ENCODE measurements at places on chromosomes 12 and 14.

DNA sequence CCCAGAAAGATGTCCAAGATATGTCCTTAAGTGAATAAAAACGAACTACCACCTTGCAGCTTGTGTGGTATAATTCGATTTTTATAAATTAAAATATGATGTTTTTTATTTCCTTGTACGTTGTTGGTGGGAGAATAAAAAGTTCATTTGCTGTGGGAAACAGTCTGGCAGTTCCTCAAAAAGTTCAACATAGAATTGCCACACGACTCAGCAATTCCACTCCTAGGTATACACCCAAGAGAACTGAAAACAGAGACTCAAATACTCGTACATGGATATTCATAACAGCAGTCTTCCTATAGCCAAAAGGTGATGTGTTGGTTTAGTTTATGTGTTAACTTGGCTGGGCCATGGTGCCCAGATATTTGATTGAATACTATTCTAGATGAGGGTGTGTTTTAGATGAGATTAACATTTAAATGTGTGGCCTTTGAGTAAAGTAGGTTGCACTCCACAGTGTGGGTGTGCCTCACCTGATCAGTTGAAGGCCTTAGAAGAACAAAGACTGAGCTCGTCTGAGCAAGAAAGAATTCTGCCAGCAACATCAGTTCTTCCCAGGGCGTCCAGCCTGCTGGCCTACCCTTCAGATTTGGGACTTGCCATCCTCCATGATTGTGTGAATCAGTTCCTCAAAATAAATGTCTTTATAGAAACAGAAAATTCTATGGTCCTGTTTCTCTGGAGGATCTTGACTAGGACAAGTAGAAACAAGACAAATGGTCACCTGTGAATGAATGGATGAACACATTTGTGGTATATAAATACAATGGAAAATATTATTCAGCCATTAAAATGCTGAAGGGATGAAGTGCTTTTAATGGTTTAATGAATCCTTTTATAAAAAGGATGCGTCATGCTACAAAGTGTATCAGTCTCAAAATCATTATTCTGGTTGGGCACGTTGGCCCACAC is 5.1 kb upstream of the DENR start:
- no peak for DNase-seq

- DNase-seq = peak; percentile 2
These were observed 465.4 kb upstream of the MDGA2 start for GRCh38 chr14:48140804-48141203.

DNA sequence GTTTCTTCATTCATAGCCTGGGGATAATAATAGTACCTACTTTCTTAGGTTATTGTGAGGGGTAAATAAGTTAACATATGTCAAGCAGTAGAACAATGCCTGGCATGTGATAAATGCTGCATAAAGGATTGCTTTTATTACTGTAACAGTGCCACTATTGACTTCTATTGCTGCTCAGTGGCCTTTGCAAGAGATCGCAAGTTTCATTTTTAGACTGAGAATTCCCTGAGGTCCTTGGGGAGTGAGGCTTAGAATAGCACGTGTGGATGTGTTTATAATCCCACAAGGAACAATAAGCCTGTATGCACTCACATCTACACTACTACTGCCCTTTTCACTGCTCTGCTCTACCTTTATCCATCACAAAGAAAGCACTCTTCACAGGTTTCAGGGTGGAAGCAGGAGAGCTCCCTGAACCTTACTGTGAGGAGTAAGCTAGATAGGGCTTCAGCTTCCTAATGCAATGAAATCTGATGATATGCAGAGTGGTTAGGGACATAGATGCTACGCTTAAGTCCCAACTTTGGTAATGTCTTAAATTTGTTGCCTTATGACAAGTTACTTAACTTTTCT is 302.6 kb downstream of the SNAPC1 start:
- no peak for DNase-seq

DNA sequence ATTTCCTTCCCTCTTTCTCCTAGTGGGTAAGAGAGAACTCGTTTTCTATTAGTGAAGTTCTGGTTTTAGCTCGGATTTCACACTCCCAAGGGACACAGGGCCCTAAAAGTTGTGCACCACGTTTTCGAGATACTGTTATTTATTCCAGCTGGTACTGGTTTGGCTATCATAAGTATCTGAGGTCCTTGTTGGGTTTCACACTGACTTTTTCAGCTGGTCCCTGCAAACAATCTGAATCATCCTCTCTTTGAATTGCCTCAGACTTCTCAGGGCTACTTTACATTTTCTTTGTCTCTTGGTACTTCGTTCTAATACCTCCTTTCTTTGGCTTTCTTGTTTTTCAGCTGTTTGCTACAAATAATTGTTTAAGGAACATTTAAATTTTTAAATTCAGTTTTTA is 75.7 kb downstream of the SCN8A start:
- DNase-seq = no peak

DNA sequence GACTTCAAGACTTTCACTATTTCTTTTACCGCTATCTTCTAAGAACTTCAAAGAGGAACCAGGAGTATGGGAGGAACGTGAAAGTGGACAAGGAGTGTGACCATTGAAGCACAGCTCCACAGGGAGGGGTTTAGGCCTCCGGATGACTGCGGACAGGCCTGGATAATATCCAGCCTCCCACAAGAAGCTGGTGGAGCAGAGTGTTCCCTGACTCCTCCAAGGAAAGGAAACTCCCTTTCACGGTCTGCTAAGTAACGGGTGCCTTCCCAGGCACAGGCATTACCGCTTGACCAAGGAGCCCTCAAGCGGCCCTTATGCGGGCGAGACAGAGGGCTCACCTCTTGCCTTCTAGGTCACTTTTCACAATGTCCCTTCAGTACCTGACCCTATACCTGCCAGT is 267.0 kb downstream of the RPL10L start:
- no peak for DNase-seq

DNA sequence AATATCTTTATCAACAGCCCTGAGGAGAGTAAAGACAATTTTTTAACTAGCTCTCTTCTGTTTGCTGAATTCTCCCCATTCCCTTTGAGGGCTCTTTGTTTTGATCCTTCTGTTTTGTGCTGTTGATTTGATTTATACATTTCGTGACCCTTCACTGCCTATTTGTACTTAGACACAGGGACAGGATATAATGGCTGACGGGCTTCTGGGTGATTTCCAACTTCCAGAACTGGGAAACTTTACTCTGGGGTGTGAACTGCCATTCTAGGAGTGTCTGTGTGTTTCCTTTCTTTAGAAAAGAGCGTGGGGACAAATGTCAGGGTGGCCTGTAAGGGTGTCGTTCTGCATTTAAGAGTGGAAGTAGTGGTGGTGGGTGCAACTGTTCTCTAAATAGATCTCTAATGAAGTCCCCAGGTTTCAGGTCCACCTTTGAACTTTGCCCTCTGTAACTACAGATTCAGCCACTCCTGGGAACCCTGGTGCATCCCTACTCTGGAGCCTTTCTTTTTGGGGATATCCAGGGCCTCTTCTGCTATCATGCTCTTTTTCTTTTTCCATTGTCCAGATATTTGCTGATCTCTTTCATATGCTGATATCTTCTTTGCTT is 22.3 kb upstream of the SSPN start:
- no peak for DNase-seq

DNA sequence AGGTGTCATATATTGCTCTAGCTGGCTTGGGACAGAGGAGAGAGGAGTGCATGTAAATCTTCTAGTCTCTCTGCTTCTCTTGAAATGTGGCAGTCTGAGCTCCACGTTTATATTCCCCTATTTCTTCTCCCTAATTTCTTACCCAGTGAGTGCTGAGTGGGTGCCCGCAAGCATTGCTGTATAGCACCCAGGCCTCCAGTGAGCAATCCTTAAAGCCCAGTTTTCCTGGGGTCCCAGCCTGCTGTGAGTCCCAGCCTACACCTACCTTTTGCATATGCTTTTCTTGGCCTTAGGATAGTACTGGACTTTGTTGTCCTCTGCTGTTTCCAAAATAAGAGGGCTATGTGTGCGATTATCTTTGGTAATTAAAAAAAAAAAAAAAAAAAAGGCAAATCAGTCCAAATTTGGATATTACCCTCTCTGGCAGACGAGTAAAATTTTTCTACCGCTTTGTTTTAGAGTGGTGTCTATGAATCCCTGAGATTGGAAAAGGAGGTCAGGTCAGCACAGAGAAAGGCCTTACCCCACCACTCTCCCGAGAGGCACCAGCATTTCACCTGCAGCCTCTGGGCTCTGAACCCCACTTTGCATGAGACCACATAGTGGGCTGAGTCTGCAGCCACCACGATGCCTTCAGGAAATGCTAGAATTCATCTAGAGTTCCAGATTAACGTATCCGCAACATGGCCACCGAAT is 1.1 kb downstream of the MGST1 start:
- peak; percentile 5 for DNase-seq

DNA sequence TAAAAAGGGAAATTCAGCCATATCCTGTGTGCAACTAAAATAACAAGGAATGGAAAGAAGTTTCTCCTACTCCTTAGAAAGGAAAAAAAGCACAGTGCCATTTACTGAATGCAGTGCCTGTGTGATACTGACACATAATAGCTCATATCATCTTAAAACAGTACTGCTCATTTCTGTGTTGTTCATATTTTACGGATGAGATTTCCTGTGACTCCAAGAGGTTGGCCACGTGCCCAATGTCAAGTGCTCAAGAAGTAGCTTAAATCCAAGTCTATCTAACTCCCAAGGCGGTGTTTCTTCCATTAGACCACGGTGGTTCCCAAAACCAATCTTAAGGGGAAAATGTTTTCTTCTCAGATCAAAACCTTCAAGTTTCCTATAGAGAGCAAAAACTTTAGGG is 20.0 kb downstream of the MAP3K9 start:
- DNase-seq = peak; percentile 57

DNA sequence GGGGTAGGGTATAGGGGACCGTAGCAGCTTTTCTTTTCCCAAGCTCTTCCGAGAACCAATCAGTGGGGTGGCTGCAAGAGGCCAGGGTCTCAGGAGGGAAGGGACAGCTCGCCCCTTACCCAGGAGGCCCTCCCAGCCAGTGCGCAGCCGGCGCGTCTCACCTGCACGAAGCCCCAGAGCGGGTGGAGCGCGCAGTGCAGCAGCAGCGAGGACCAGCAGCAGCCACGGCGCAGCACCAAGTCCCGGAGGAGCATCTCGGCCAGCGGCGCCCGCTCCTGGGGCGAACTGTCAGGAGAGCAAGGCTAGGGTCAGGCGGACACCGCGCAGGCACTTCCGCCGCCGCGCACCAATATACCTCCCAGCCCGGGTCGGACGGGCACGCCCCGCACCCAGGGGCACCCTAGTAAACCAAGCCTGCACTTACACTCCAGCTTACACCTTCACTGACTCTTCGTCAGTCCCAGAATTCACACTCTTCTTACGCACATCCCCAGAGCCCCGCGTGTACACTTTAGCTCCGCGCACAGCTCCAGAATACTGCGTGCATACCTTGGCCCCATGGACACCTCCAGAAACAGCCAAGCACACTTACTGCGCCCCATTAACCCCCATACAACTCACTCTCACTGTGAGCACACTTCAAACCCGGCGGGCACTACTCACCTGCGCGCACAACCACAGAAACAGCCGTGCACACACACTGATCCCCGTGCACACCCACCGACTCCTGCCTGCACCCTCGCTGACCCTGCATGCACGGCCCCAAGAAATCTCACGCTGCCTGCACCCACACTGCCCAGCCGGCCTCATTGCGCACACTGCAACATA is 606 bp downstream of the PRIMA1 start:
- peak; percentile 16 for DNase-seq

DNA sequence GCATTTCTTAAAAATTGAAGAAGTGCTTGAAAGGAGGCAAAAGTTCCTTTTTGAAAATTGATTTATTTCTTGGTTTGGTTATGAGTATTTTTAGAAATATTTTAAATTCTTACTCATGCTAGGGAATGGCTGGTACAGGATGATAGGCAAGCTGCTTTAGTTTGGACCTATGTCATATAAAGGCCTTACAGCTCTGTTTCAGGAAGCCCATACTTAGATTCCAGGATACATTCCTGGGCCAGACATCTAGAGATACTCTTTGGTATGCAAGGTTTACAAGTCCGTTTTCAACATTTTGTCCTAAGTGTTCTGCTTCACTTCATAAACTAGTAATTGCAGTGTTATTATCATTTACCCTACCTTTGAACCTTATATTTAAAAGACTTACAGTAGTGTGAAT is 186.8 kb downstream of the FUT8 start:
- peak; percentile 32 for DNase-seq

DNA sequence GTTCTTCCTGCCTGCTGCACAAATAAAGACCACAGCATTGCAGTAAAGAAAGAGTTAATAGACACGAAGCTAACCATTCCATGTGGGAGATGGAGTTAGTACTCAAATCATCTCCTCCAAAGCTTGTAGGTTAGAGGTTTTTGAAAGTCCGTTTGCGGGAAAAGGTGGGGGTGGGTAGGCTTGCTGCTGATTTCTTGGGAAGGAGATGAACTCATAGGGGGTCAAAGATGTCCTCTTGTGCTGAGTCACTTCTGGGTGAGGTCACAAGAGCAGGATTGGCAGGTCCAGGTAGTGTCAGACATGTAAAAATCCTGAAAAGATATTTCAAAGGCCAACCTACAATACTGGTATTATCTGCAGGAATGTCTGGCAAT is 66.4 kb downstream of the PTHLH start:
- no peak for DNase-seq

DNA sequence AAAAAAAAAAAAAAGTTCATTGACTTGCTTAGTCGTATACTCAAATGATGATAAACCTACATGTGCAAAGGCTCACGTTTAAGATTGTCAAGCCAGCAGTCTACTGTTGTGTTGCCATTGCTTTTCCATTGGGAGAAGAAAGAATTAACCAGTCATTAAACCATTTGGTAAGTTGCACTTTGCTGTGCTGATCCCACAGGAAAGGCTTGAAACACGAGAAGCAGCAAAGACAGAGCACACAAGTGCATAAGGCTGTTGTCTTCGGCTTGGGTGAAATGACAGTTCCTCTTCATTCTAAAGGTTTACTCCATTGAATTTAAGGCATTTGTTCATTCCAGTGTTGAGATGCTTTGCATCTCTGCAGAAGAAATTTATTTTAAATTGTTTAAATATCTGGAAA is 50.1 kb downstream of the ZC3H14 start:
- DNase-seq = peak; percentile 26

- DNase-seq = no peak
These were observed 13.6 kb downstream of the LRRK2 start for GRCh38 chr12:40238266-40238902.
